Spleen (tissue), 13 donors: ENCODE measurements at places on chromosomes 7 and 10. TPM values are rescaled to one million over a fixed set of nuclear protein-coding genes. Genes with fewer than 3 reads are reported as not detected.

GRCh38 chr7:47500103-47500563 lies 81.8 kb downstream of the TNS3 start:
- DNase-seq = no peak

DNA sequence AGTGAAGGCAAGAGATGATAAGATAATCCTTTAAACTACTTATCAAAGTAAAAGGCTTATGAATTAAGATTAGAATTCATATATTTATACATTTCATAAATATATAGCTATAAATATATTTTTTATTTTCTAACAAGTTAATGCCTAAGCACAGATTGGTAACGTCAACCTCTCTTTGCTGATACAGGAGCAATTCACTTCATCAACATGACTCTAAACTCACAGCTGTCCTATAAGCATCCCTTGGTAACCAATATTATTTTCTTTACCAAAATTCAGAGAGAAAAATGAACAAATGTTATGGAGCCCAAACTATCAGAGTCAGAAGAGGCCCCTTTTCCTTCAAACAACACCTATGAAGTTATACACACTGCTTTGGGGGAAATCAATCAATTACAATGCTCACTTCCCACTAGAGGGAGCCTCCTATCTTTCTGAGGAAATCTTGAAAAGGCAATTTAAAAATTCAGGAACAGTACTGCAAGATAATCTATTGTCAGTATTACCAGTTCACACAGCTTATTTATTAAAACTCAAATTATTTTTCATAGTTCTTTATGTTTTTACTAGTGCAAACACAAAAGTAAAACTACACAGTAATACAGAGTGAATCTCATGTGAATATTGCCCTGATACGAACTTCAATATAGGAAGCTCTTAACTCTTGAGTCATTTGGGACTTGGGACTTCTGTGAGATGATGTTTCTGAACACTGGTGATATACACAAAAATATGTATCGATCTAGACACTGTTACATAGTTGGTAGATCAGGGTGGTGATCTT lies 51.0 kb upstream of the NOBOX start:
- no peak for DNase-seq

DNA sequence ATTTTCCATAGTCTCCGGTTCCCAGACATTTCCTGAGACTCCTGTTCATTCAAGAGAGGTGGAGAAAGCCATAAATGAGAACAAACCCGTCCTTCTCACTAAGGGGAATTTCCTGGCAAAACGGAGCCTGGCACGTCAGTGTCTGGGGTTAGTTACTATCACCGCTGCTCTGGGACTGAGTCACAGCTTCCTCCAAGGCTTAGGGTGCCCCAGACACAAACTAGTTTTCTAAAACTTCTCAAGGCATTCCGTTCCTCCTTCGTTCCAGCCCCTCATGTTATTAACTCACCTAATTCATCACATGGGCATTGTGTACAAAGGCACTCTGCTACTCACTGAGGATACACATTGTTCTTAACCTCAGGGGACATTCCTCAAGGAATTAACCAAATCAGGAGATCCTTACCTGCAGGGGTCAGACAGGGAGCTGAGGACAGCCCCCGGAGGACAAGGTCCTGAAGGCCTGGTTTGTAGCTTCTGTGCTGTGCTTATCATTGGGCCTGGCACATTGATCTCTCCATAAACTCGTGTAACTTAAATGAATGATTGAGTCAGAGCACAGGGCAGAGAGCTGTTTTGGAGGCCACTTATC lies 103.0 kb upstream of the KLF6 start:
- no peak for DNase-seq

DNA sequence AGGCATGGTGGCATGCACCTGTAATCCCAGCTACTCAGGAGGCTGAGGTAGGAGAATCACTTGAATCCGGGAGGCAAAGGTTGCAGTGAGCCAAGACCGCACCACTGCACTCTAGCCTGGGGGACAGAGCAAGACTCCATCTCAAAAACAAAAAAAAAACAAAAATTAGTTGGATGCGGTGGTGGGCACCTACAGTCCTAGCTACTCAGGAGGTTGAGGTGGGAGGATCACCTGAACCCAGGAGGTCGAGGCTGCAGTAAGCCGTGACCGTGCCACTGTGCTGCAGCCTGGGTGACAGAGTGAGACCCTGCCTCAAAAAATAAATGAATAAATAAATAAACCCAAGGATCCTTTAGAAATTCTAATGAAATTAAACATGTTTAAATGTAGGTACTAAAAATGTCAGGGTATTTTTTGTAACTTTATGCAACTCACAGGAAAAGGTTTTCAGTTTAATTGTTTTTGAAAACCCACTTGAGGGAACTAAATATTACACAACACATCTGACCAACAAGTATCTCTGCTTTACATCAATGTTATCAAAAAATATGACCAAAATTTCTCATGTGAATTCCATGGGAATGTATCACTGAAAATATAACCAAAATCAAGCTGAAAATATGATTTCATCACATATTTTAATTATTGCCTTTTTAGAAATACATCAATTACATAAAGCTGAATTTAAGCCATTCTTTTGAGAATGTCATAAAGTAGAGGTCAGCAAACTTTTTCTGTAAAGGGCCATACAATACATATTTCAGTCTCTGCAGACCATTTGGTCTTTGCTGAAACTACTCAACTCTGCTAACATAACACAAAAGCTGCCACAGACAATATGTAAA lies 23.9 kb downstream of the UPF2 start:
- no peak for DNase-seq

DNA sequence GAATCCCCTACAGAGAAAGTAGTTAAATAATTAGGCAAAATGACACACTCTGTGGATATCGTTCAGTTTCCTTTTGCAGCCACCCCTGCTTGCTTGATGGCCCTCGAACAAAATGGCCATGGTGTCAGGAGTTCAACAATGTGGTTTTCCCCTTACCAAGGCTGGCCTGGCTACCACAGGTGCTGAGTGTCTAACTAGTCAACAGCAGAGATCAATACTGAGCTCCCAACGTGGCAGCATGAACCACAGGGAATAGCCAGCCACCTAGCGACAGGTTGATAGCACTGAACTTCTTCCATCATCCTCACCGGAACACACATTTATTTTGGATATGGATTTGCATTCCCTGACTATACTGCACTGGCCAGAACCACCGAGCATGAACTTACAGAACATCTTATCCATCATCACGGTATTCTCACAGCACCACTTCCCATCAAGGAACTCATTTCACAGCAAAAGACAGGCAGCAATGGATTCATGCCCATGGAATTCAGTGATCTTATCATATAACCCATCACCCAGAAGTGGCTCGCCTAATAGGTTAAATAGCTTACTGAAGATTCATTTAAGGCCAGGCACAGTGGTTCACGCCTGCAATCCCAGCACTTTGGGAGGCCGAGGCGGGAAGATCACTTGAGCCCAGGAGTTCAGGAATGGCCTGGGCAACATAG lies 6.3 kb downstream of the C10orf67 start:
- no peak for DNase-seq

DNA sequence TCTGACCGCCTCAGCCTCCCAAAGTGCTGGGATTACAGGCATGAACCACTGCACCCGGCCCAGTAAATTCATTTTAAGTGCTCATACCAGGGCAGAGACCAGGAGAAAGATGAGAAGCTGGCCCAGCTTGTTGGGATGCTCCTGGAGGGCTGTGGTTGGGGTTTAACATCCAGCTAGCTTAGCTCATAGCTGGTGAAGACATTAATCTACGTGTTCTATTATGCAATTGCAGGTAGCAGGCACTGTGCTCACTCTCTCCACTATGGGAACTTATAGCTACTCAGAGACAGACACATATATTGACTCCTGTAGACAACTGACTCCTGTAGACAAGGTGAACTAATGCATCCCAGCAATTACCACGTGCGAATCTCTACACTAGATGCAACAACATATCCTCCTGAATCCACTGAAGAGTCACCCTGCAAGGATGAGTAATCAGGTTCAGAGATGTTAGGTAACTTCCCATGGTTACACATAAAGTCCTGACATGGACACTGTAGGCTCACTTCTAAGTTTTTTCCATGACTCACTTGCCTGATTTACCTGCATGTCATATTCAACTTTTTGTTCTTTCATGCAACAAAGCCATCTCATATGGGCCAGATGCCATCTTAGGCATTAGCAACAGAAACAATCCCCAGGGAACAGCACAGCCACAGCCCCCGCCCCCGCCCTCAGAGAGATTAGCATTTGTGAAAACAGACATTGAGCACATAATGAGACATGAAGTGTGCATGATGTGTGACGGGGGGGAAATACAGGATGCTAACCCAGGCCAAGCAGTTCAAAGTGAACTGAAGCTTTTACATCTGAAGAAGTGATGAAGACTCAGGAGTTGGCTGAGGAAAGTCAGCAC lies 37.2 kb downstream of the ERLIN1 start:
- DNase-seq = no peak

DNA sequence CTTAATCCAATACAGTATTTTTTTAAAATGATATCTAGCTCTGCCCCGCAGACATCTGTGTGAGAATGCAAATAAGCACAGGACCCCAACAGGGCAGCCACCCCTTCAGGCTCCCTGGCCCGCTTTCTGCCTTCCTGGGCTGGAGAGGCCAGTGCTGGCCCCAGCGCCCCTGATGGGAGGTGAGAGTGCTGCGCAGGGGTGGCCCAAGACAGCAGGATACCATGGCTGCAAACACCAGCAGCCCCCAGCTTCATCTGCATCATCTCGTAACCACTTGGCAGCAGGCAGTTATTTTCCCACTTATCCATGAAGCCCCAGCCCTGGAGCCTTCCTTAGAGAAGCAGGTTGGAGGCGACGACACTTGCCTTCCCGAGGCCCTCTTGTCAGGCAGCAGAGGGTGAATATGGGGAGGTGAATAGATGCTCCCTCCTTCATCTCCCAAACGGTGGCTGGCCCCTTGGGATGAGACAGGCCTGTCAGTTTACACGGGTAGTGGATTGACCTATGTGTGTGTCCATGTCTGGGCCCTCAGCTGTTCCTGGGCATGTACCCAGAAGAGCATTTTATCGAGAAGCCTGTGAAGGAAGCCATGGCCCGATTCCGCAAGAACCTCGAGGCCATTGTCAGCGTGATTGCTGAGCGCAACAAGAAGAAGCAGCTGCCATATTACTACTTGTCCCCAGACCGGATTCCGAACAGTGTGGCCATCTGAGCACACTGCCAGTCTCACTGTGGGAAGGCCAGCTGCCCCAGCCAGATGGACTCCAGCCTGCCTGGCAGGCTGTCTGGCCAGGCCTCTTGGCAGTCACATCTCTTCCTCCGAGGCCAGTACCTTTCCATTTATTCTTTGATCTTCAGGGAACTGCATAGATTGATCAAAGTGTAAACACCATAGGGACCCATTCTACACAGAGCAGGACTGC lies 71.2 kb downstream of the ALOX5 start:
- no peak for DNase-seq

DNA sequence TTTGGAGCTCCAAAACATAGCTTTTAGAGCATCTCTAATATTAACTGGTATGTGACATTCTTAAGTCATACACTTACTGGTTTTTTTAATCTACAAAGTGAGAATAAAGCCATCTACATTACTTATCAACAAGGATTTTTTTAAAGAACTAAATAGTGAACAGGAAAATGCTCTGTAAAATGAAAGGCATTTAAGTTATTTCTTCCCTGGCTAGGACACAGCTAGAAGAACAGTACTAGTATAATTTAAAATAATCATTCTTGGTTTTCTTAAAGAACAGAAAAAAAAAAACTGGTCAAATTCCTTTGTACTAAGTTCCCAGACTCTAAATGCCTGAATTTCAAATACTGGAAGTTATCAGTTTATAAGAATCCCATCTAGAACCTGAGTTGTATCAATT lies 139.5 kb downstream of the SRPK2 start:
- no peak for DNase-seq

HOGA1 gene
- 0.42 TPM for polyA plus RNA-seq

RINT1 gene
- 22.4 TPM for polyA plus RNA-seq

SPDYE16 gene
- not detected for polyA plus RNA-seq

GRB10 gene
- 31.1 TPM for polyA plus RNA-seq

NEBL gene
- polyA plus RNA-seq = 0.22 TPM

SPRN gene
- polyA plus RNA-seq = 0.41 TPM
